ENCODE measurements at places on chromosomes 4 and X. TPM values are rescaled to one million over a fixed set of nuclear protein-coding genes. Genes with fewer than 3 reads are reported as not detected.

TMEM150C gene
- 5.4 TPM for total RNA-seq

CENPVL1 gene
- not detected for total RNA-seq

PDGFRA gene
- total RNA-seq = 826 TPM

FAM236A gene
- not detected for total RNA-seq

CXCL11 gene
- not detected for total RNA-seq

GASK1B gene
- total RNA-seq = 60.0 TPM

MSANTD1 gene
- 0.65 TPM for total RNA-seq

PHEX gene
- 1.3 TPM for total RNA-seq

TBX22 gene
- total RNA-seq = not detected

LANCL3 gene
- 0.78 TPM for total RNA-seq

FRMPD4 gene
- 0.26 TPM for total RNA-seq

PF4V1 gene
- total RNA-seq = not detected

HTN3 gene
- not detected for total RNA-seq

FGF2 gene
- 103 TPM for total RNA-seq

TEX13D gene
- not detected for total RNA-seq

PROM1 gene
- total RNA-seq = not detected

RAP2C gene
- 35.5 TPM for total RNA-seq

C4orf46 gene
- total RNA-seq = 17.8 TPM

MAGEA1 gene
- total RNA-seq = not detected

GPR50 gene
- not detected for total RNA-seq

All from articular chondrocyte of knee joint (primary cell).